ENCODE measurements at places on chromosomes 4 and X.

DNA sequence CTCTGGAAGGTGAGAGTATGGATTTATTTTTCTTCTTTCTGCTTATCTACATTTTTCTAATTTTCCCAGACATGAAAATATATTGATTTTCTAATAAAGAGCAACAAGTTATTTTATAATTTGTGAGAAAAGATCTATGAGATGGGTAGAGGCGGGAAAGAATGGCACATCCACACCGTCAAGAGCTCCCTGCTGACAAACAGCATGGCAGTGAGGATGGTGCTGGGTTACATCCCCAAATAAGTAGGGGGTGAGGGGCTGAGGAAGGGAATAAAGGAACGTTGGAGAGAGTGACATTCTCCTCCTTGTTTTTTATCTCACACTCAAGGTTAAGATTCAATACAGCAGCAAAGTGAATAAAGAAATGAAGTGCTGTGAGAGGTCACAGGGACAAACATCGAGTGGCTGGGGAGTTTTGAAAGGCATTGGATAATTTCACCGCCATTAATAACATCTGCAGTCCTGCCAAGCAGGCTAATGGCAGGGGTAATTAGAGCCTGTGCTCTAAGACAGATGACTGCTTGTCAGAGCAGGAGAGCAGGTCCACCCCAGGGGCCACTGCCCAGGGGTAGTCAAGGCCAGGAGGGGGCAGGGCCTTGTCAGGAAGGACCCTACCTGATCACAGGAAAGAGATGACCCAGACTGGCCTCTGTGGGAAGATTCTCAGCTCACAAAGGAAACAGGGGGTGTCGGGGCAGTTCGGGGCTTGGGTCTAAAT, 323.8 kb downstream of the FBXW7 start:
- H3K27ac ChIP-seq = no peak overlapping the region
- no peak overlapping the region for H3K4me3 ChIP-seq
- no peaks in the 10 kb centered on the region for H3K36me3 ChIP-seq
- no peak for DNase-seq
- H3K27me3 ChIP-seq = no peaks in the 10 kb centered on the region
- H3K4me1 ChIP-seq = no peaks in the 10 kb centered on the region

DNA sequence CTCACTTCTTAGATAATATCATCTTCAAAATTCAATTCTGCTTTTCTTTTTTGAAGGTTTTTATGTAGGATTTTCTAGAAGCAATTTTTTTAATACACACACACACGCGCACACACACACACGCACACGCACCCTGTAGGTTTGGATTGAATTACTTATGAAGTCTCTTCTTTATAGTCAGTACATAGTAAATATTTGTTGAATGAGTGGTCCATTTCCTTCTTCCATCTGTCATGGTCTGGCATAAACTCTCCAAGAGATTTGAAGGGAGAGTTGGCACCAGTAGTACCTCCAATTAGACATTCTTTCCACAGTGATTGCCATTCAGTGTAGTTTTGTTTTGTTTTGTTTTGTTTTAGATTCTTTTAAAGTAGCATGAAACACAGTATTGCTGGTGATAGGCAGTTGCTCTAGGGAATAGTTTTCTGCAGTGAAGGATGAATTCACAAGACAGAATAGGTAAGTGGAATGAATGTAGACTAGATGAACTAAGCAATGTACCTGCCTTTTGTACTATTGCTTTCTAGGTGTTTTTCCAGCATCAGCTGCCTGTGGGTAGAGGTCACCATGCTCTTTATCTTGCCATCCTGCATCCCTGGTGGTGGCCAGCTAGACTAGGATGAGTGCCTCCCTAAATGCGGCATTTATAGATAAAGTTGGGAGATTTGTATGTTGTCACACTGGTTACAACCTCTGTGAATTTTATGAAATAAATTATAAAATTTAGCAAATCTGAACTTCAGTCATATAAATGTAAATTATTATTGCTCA, 20.5 kb downstream of the PDLIM5 start:
- no peaks in the 10 kb centered on the region for H3K27me3 ChIP-seq
- peaks cover 4% of the 10 kb centered on the region for H3K4me1 ChIP-seq
- H3K4me3 ChIP-seq = no peak overlapping the region
- no peaks in the 10 kb centered on the region for H3K36me3 ChIP-seq

GRCh38 chrX:47611926-47612325, 7.7 kb downstream of the SYN1 start:
- H3K27me3 ChIP-seq = no peaks in the 10 kb centered on the region
- no peak overlapping the region for H3K27ac ChIP-seq
- H3K4me3 ChIP-seq = no peak overlapping the region
- H3K36me3 ChIP-seq = no peaks in the 10 kb centered on the region

DNA sequence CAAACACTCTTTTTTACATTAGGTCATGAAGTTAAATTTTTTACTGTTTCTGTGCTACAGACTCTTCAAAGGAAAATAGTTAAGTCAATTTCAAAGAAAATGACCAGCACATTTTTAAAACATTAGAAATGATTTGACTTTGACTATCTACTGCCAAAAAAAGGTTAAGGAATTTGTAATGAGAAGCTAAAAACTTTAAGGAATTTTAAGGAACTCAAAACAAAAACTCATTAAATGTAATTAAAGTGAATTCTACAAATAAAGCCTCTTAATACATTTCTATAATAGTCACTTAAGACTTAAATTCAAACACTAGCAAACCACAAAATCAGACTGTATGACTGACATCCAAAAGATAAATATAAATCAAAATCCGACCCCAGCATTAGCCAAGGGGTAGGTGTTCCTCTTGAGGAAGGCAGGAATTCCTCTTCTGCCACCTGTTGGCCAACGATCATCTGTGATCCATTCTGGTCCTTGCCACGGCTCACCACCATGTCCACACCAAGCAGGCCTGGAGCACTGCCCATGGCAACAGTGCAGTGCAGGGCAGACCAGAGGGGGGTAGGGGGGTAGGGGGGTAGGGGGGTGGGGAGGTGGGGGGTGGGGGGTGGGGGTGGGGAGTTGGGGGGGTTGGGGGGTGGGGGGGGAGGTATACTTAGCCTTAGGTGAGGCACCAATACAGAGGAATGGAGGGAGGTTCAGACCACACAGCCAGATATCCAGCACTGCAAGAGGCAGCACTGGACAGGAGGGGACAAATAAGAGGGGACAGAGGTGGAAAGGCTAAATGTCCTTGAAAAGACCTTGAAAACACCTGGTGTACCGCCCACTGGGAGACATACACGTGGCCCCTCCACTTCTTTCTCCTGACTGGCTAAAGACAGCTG, 287.4 kb downstream of the CHIC1 start:
- no peaks in the 10 kb centered on the region for H3K4me1 ChIP-seq
- H3K27ac ChIP-seq = no peak overlapping the region
- no peak for DNase-seq
- H3K4me3 ChIP-seq = no peak overlapping the region
- no peaks in the 10 kb centered on the region for H3K36me3 ChIP-seq

DNA sequence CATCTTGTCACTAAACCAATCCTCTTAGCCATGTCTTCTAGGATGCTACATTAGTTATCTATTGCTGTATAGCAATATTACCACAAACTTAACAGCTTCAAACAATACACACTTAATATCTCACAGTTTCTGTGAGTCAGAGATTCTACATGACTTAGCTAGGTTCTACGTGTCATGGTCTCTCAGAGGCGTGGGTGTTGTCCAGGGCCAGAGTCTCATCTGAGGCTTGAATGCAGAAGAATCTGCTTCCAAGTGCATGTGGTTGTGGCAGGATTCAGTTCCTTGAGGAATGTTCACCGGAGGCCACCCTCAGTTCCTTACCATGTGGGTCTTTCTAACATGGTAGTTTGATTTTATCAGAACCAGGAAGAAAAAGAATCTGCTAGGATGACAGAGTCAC, 26.4 kb downstream of the PPP1R2C start:
- H3K27ac ChIP-seq = no peak overlapping the region
- no peak for DNase-seq
- H3K27me3 ChIP-seq = no peaks in the 10 kb centered on the region

DNA sequence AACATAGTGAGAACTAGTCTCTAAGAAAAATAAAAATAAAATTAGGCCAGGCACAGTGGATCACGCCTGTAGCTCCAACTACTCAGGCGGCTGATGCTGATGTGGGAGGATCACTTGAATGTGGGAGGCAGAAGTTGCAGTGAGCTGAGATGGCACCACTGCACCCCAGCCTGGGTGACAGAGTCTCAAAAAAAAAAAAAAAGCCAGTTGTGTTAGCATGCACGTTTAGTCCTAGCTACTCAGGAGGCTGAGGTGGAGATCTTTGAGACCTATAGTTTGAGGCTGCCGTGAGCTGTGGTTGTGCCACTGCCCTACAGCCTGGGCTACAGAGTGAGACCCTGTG, 2.5 kb downstream of the DCK start:
- H3K4me1 ChIP-seq = peaks cover 14% of the 10 kb centered on the region
- H3K4me3 ChIP-seq = peak overlapping the region; percentile 62
- DNase-seq = no peak
- no peak overlapping the region for H3K27ac ChIP-seq

GRCh38 chr4:165355900-165356300, 22.9 kb upstream of the CPE start:
- no peaks in the 10 kb centered on the region for H3K36me3 ChIP-seq
- no peak for DNase-seq
- no peak overlapping the region for H3K27ac ChIP-seq

DNA sequence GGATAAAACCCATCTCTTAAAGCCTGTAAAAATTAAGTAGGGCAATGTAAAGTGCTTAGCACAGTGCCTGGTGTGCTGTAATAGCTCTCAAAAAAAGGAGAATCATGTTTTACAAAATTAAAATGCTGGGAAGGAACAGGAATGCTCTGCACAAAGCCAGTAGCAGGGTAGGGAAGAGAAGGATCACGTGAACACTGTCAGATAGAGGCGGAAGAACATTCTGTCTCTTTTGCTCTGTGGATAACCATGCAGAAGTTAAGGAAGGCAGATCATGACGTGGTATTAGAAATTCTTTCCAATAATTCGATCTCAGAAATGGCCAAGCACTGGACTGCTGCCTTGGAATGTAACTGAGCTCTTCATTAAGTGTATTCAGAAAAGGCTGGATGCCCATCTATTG, 136.2 kb upstream of the PDLIM3 start:
- H3K27me3 ChIP-seq = no peaks in the 10 kb centered on the region
- H3K4me1 ChIP-seq = no peaks in the 10 kb centered on the region
- no peak overlapping the region for H3K27ac ChIP-seq
- no peak overlapping the region for H3K4me3 ChIP-seq
- H3K36me3 ChIP-seq = no peaks in the 10 kb centered on the region

DNA sequence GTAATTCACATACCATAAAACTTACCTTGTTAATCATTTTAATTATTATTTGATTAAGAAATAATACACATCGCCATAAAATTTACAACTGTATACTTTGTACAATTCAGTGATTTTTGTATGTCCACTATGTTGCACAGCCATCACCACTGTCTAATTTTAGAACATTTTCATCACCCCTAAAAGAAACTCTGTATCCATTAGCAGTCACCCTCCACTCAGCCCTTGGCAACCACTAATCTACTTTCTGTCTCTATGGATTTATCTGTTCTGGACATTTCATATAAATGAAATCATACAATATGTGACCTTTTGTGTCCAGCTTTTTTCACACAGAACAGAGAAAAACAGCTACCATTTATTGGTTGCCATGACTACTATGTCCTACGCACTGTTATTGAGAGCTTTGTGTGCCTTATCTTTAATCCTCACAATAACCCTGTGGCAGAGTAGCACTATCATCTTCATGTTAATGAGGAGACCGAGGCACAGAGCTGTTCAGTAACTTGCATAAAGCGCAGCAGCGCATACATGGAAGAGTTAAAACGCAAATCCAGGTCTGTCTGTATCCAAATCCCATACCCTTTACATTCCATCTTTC, 64.6 kb upstream of the PAGE1 start:
- no peaks in the 10 kb centered on the region for H3K27me3 ChIP-seq
- no peak overlapping the region for H3K4me3 ChIP-seq

- H3K4me3 ChIP-seq = no peak overlapping the region
Measured at GRCh38 chr4:107747748-107748486, 27.9 kb upstream of the PAPSS1 start.

GRCh38 chr4:123783151-123783790, 386.7 kb downstream of the SPRY1 start:
- no peak overlapping the region for H3K4me3 ChIP-seq
- peaks cover 8% of the 10 kb centered on the region for H3K4me1 ChIP-seq
- H3K27me3 ChIP-seq = no peaks in the 10 kb centered on the region
- DNase-seq = no peak
- no peaks in the 10 kb centered on the region for H3K36me3 ChIP-seq

DNA sequence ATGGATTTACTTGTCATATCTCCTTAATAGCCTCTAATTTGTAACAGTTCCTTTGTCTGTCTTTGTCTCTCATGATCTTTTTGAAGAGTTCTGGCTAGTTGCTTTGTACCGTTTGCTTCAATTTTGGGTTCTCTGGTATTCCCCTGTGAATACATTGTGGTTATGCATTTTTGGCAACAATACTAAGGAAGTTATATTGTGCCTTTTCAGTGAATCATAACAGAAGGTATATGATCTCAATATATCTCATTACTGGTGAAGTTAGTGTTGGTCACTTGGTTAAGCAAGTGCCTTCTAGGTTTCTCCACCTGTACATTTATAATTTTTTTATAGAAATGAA, 48.6 kb downstream of the DCLK2 start:
- DNase-seq = no peak
- no peak overlapping the region for H3K4me3 ChIP-seq
- H3K36me3 ChIP-seq = no peaks in the 10 kb centered on the region
- H3K27me3 ChIP-seq = no peaks in the 10 kb centered on the region
- H3K4me1 ChIP-seq = peaks cover 6% of the 10 kb centered on the region
- H3K27ac ChIP-seq = no peak overlapping the region

DNA sequence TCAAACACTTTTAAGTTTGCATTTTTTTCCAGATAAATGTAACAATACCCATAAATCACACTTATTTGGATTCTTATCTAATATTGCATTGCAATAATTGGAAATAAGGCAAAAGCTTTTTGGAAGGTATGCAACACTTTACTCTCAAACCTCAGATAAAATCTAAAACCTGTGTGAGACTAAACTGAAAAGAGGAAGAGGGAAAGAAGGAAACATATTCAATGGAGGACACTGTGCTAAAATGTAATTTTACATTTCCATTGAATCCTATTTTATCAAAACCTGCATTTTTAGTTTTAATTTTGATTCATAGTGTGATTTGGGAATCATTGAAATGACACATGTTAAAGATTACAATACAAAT, 99.4 kb downstream of the HPGD start:
- H3K36me3 ChIP-seq = no peaks in the 10 kb centered on the region
- no peak for DNase-seq
- no peaks in the 10 kb centered on the region for H3K27me3 ChIP-seq
- H3K4me3 ChIP-seq = no peak overlapping the region
- no peak overlapping the region for H3K27ac ChIP-seq

DNA sequence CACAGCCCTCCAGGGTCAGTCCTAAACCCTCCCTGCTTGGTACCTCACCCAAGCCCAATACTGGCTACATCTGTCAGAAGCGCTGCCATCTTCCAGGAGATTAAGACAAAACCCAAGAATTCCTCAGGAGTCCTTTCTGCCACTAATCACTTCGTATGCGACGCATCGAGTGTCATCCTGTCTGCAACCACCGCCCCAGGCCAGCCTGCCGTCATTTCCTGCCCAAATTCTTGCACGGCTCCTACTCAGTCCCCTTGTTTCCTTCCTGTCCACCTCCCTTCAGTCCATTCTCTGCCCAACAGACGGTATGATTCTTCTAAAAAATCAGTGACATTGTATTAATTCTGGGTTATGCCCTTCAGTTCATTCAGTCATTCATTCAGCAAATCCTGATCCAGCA, 113.6 kb downstream of the NFKB1 start:
- H3K27me3 ChIP-seq = no peaks in the 10 kb centered on the region
- peak overlapping the region; percentile 24 for H3K27ac ChIP-seq
- no peak for DNase-seq
- peaks cover 15% of the 10 kb centered on the region for H3K4me1 ChIP-seq
- H3K36me3 ChIP-seq = peaks cover 75% of the 10 kb centered on the region
- H3K4me3 ChIP-seq = peak overlapping the region; percentile 2
